ENCODE measurements at places on chromosomes 12 and 14.

DNA sequence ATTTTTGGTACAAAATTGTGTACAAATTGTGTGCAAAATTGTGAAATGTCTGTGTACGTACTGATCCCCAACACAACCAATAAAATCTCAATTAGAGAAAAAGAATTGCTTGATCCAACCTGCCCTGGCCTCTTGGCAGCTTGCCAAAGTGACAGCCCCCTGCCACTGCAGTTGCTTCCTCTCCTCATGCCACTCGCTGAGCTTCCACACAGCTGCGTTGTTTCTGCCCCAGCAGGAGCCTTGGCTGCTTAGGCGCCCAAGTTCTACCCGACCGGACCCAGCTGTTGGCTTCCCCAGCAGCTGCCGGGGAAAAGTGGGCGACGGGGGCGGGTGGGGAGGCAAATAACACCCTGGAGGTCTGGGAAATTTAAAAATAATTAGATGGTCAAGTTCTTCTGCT, 171.8 kb upstream of the ATF7IP start:
- no peak for DNase-seq

GRCh38 chr14:76701981-76702380, 59.3 kb upstream of the VASH1 start:
- no peak for DNase-seq

- DNase-seq = peak; percentile 92
These were observed at the start of gene RABGGTA for GRCh38 chr14:24271134-24271833. TSS of gene RABGGTA (minus strand) at chr14:24271597. CDS start at chr14:24271115, 482 bp downstream.

DNA sequence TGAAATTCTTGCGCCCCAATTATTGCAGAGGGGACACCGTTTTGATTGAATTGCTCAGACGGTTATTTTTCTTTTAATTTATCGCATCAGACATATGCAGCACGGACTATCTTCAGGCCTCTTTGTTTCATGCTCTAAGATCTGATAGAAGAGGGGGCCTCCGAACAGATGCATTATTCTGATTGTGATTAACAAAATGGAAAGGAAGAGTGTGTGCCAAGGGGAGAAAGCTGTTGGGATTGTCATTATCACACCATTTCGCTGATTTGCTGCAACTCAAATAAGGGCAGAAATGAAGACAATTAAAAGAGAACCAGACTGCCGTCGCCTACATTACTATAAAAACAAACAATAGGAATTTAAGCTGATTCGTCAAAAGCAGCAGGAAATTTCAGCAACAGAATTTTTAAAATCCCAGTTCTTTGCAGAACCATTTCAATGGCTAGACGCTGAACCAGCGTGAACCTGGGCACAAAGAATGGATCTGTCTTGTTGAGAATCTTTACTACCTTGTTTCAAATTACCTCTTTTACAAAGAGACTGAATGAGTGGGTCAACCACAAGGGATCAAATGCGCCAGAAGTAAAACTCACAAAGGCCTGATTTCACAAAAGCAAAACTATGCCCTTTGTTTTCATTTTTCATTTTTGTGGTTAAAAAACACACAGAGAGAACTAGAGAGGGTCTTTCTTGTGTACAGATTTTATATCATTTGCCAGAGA, 30.6 kb downstream of the TMEM132D start:
- DNase-seq = no peak

DNA sequence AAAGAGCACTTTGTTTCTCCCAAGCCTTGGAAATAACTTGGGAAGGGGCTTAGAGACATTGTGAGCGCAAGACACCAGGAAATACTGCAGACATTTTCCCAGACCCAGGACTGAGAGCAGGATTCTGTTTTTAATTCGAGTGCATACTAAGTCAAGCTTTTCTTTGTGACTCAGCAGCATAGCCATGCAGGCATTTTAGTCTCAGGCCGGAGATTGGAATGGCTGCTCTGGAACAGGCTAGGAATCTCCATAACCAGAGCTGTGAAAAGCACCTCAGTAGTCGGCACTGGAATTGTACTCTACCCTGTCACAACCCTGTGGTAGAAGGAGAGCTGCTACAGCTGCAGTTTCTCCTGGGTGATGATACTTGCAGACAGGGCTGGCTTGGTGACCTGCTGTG, 28.9 kb upstream of the GARIN6 start:
- DNase-seq = no peak

GRCh38 chr12:88309546-88309945, 167.4 kb downstream of the TMTC3 start:
- DNase-seq = no peak

- peak; percentile 3 for DNase-seq
These were observed 611.2 kb downstream of the RPS29 start for GRCh38 chr14:48974994-48975393.

DNA sequence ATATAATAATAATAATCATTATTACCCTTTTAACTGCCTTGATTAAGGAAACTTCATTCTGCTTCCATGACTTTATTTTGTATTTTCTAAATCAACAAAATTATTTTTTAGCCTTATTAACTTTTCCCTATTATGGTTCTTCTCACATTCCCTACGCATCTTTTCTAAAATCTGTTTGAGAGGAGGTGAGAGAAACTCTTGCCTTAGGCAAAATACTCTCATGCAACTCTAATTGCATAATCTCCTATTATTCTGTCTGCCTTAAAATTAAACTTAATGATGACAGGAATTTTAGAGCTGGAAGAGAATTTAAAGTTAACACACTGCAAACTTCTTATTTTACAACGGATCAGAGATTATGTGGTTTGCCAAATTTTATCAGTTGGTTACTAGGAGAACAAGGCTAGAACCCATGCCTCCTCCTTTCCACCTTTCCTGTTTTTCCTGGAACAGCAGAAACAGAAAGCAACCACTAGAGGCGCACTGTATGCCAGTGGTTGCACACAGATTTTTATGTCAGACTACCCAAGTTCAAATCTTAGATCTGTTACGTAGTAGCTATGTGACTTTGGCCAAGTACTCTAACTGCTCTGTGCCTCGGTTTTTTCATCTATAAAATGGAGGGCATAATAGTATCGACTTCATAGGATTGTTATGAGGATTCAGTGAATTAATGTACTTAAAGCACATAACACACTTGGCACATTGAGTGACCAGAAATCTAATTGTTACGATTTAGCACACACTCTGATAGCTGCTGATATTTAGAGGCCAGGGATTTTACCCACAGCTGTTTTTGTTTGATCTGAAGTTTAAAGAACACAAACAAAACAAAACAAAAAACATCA, 4.3 kb upstream of the BRMS1L start:
- DNase-seq = peak; percentile 73

DNA sequence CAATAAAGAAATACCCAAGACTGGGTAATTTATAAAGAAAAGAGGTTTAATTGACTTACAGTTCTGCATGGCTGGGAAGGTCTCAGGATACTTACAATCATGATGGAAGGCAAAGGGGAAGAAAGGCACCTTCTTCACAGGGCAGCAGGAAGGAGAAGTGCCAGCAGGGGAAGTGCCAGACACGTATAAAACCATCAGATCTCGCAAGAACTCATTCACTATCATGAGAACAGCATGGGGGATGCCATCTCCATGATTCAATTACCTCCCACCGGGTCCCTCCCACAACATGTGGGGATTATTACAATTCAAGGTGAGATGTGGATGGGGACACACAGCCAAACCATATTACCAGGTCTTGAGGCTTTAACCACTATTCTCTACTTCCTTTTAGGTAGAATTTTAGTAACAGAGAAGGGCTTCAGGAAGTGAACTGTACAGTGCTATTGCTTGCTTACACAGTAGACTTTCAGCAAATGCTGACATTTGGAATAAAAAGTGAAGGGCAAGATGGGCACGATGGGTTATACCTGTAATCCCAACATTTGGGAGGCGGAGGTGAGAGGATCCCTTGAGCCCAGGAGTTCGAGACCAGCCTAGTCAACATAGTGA, 40.8 kb upstream of the OR4E1 start:
- DNase-seq = no peak

- DNase-seq = no peak
These were observed 117.4 kb downstream of the DICER1 start for GRCh38 chr14:95039993-95040348.

GRCh38 chr12:88643685-88644084, 63.4 kb upstream of the KITLG start:
- no peak for DNase-seq

DNA sequence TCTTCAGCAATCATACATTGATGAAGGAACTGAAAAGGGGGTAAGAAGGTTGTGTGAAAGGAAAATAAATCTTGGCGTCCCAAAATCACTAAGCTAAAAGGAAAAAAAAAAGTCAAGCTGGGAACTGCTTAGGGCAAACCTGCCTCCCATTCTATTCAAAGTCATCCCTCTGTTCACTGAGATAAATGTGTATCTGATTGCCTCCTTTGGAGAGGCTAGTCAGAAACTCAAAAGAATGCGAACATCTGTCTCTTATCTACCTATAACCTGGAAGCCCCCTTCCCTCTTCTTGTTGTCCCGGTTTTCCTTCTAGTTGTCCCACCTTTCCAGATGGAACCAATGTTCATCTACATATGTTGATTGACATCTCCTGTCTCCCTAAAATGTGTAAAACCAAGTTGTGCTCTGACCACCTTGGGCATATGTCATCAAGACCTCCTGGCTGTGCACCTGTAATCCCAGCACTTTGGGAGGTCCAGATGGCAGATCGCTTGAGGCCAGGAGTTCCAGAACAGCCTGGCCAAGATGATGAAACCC, 53.1 kb downstream of the RESF1 start:
- no peak for DNase-seq
